NCI-H524 (cell line): ENCODE measurements at places on chromosomes 6 and 20.

DNA sequence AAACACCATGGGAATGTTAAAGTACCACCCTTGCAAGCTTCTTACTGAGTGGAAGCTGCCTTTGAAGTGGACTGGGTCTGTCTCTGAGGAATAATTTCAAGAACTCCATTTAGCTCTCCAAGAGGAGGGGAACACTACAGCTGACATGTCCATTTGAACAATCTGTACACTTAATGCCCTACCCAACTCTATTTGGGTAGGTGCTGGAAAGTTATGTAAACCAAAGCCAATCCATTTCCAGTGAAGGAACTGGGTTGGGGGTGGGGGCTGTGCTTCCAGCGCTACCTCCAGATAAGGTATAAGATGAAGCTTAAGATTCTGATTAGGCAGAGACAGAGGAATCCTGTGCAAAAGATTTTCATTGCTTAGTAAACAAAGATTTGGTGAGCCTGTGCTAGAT lies 122.0 kb downstream of the TCP11 start:
- DNase-seq = no peak

GRCh38 chr6:90480666-90481065 lies 106.2 kb downstream of the MAP3K7 start:
- no peak for DNase-seq

- no peak for DNase-seq
These were observed 40.4 kb upstream of the EMILIN3 start for GRCh38 chr20:41406896-41407444.

- DNase-seq = no peak
These were observed 7.1 kb upstream of the AP5S1 start for GRCh38 chr20:3812975-3813847.

DNA sequence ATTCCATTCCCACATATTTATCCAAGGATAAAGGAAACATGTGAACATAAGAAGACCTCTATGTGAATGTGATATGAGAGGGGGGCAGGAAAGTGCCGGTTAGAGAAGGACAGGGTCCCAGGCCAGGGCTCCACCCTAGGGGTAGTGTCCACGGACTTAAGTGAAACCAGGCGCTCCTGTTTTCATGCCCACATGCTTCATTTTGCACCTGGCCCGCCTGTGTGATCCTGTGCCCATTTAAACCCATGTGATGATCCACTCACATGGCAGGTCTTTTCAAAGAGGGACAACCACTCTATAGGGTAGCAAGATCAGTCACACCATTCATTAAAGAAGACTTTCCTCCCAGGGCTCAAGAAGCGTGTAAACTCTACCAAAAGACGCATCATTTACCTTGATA lies 865.3 kb upstream of the GJE1 start:
- DNase-seq = no peak

GRCh38 chr6:37607944-37608343 lies 89.7 kb downstream of the MDGA1 start:
- DNase-seq = no peak
